Stimulated activated CD8-positive, alpha-beta memory T cell treated with anti-CD3 and anti-CD28 coated beads, Interleukin-4, amount 100 ng/mL, for 1 hour (primary cell): ENCODE measurements at places on chromosomes 7 and 10.

DNA sequence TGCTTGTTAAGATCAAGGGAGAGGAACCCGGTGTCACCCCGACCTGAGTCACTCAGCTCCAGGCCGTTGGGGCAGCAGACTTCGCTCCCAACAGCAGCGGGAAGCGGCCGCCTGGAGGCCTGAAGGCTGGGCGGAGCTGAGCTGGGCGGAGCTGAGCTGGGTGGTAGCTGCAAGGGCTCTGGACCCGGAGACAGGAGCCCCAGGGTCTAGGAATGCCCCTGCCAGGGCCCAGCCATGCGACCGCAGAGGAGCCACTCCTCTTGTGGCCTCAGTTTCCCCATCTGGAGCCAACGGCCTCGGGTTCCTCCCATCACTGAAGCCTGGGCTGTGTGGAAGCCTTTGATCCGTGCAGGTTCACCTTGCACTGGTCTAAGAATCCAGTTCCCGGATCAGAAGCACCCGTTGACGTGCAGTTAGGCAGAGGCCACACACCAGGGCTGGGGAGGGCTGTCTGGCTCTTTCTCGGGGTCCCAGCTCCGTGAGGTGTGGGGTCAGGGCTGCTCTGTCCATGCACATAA lies 21.9 kb upstream of the DPYSL4 start:
- no peak for DNase-seq

DNA sequence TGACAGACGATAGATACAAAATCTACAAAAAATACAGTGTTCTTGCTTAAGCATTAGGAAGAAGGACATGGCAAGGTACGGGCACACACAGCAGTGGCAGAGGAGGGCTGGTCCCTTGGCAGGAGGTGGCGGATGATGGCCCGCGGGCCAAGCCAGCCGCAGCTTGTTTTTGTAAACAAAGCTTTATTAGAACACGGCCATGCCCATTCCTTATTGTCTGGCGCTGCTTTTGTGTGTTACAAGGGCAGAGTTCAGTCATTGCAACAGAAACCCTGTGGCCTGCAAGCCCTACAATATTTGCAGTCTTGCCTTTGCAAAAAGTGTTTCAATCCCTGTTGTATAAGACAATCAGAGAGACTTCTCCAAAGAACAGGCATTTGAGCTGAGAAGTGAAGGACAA lies 30.7 kb downstream of the FGFR2 start:
- DNase-seq, result no peak

DNA sequence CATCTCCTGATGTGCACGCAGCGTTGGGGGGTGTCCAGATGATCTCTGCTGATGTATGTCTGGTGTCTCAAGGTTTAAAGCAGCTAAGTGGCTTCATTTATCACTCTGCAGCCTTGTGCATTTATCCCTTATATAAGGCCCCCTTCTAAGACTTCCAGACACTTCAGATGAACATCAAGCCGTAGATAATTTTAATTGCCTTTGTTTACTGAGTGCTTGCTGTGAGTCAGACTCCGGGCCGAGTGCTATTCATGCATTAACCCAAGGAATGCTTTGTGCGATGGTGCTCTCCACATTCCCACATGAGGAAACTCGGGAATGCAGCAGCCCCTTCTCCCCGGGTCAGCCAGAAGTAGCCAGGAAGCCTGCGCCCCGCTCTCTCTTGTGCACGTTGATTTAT lies 328.6 kb upstream of the COBL start:
- DNase-seq, result no peak

DNA sequence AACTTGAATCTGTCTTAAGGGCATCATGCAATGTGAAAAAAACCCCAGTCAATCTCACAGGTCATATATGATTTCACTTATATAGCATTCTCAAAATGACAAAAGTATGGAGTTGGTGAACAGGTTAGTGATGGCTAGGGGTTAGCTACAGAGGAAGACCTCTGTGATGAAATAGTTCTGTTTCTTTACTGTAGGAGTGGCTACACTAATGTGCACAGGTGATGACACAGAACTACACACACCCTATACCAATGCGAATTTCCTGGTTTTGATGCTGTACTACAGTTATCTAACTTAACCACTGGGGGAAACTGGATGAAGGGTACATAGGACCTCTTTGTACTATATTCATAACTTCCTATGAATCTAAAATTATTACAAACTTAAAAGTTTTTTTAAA lies 541.8 kb downstream of the PARD3 start:
- no peak for DNase-seq

GRCh38 chr7:150719436-150719835 lies 3.0 kb downstream of the GIMAP1 start:
- no peak for DNase-seq

DNA sequence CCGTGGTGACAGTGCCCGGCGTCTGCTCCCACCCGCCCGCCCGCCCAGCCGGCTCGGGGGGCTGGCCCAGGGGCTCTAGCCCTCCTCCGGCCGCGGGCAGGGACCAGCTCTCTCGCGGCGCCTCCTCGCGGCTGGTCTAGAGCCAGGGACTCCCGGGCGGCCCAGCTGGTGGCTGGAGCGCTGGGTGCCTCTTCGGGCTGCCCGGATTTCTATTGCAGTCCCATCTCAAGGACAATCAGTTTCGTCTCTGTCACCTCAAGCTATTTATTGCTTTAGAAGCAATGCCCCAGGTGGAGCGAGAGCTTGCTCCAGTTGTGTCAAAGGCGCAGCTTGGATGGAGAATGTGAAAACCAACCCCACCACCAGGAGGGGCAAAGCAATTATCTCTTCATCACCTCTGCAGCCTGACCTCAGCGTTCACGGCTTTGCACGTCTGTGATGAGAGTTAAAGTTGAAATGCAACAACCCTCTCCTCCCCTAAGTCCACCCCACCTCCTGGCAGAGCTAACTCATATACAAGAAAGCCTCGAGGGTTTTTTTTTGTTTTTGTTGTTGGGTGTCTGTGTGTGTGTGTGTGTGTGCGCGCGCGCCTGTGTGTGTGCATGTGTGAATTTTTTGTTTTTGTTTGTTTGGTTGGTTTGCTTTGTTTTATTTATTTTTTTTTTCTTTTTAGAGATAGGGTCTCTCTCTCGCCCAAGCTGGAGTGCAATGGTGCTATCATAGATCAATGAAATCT lies at the start of gene ITGA8:
Gene ITGA8, minus strand, starts transcription at position 24 of the 736 bp plus-strand sequence. CDS start 151 bp downstream, outside the sequence.
- no peak for DNase-seq

DNA sequence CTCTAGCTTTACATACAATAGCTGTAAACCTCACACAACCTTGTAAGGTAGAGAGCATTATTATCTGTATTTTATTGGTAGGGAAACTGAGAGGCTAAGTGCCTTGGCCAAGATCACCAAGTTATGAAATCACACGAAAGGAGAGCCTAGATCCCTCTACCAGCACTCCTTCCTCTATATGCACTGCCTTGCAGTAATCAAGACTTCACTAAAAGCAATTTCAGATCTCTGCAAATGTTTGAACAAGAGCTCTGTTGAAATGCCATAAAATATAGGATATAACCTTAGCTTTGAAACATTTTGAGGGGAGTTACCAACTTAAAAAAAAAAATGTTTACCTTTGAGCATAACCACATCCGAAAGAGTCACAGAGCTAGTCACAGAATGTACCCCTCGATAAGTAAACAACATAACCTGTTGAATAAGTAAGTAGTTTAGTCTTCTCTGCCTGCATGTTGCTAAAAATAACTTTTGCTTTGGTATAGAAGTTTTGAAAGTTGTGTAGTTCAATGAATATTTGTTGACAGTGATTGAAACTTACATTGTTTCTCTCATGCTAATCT lies 709.4 kb downstream of the AUTS2 start:
- DNase-seq, result no peak

- no peak for DNase-seq
Measured at GRCh38 chr7:77498659-77499379, 38.3 kb upstream of the PTPN12 start.

DNA sequence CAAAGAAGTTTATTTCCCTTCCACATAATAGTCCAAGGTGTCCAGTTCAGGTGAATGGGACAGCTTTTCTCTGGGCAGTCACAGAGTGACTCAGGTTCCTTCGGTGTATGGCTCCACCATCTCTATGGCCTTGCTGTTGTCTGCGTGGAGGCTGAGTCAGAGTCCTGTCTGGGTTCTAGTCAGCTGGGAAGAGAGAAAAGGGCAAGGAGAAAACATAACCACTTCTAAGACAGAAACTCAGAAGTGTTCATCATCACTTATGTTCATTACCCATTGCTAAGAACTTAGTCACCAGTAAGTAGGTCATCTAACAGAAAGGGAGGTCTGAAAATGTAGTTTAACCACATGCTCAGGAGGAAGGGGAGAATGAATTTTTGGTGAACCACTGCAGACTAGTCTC lies 32.4 kb upstream of the CCDC7 start:
- no peak for DNase-seq

- no peak for DNase-seq
Measured at GRCh38 chr7:125424721-125425120, 495.1 kb upstream of the POT1 start.
